ENCODE measurements at places on chromosomes 2 and 18.

- DNase-seq, result no peak
Measured at GRCh38 chr18:76503649-76504386, 8.8 kb upstream of the ZNF516 start.

DNA sequence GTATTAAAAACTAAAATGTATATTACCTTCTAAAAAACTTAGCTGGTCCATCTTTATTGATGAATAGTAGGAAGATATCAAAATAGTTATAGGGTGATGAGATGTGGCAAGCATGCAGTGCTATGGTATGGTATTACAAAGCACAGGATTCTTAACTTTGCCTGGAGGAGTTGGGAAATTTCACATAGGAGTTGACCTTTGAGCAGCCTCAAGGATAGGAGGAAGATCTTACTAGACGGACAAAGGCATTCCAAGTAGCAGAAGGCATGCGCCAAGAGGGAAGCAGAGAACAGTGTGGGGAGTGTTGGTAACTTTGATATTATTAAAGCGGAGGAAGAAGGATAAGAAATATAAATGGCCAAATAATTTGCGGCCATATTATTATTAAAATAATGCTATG is 60.0 kb downstream of the TTC21B start:
- no peak for DNase-seq

DNA sequence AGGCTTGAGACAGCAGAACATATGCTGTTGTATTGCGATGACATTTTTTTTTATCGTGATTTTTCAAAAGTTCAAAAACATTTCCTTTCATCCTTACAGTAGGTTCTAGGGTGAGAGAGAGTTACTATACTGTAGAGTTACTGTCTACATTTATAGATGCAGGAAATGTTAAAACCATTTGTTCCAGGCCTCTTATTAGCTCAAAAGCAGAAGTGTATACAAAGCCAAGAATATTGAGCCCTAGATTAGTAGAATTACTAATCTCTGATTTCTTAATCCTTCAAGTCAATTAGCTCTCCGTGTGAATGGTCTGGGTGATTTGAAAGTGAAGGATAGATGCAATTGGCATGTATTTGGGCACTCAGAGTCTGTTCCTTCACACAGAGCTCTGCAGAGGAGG is 73.1 kb downstream of the MAPRE2 start:
- DNase-seq, result no peak

DNA sequence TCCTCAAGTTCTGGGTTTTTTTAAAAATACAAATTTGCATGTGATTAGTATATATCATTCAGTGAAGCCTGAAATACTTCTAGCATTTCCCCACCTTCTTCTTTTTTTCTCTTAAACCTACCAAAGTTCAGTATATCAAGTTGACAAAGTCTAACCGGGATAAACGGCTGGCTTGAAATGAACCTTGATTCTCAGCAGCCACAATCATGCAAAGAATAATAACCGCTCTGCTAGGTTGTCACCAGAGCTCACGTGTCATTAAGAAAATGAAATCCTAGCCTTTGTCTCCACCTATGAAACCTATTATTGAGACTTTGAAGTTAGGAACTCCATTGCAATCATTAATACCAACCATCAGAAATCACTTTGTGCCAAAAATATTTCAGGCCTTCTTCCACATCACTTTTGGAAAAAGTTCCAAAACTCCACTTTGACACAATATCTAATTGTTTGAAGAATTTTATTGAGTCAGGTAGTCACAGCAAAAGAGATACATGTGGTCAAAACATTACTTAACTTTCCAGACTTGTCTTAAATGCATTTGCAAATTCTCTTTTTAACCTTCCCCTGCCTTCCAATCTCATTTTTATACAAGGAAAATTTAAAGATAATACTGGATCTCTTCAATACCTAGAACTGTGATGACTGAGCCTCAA is 285.6 kb upstream of the ACVR2A start:
- no peak for DNase-seq

DNA sequence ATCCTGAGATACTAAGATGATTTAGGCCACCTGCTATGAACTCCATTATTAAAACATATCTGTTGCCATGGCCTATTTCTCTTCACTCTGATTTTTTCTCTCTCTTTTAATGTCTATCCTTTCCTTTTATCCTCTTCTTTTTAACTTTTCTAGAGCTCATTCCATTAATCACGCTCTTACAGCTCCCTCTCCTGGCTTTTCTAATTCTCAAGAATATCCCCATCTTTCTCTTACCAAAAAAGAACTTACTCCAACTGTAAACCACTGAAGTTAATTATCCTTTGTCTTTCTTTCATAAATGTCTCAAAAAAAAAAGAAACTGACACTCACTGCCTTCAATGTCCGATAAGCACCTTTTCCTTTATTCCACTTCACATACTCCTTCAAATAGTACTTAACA is 7.9 kb downstream of the PPP3R1 start:
- DNase-seq, result no peak

- DNase-seq, result no peak
Measured at GRCh38 chr18:10414293-10414842, 40.1 kb upstream of the APCDD1 start.

DNA sequence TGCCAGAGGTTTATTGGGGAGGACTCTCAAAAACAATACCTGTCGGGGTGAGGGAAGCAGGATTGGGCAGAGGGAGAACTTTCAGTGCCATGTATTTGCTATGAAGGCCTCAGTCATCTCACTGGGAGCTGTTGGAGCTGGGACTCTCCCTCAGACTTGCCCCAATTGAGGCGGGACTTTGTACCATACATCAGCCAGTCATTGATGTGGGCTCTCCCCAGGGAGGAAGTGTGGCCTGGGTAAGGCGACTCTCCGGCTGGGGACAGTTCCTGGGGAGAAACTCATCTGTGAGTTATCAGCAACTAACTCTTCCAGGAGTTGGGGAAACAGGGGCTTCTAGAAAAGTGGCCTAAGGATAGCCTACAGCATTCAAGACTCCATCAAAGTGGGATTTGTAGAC is 66.5 kb downstream of the FTCDNL1 start:
- DNase-seq, result no peak

- DNase-seq, result no peak
Measured at GRCh38 chr2:96683972-96684820, 41.6 kb downstream of the FER1L5 start.

DNA sequence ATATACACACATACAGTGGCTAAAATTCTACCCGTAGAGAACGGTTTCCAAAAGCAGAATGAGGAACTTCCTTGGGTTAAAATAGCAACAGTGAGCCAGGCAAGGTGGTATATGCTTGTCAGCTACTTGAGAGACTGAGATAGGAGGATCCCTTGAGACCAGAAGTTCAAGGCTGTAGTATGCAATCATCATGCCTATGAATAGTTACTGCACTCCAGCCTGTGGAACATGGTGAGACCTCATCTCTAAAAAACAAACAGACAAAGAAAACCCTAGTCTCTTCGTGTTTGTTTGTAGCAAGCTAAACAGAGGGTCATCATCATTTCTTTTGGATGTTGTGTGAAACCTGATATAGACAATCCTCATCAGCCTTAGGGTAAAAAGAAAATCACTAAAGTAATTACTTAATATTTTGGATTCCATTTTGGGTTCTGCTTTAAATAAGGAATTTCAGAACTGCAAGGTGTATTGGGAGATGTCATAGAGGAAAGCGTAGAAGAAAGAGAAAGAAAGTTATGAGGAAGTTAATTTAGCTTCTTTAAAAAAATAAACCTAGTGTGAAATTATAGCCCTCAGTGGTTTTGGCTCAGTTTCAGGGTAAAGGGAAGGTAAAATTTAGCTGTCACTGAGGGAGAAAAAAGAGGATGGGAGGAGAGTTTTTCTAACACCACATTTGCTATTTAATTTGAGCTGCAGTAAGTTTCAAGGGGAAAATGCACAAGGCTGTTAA is 46.5 kb downstream of the PLEK start:
- DNase-seq, result no peak

- no peak for DNase-seq
Measured at GRCh38 chr18:31042406-31043181, at the start of gene DSC3. DSC3 (minus strand) TSS chr18:31042742; CDS start chr18:31042660, 82 bp downstream.

DNA sequence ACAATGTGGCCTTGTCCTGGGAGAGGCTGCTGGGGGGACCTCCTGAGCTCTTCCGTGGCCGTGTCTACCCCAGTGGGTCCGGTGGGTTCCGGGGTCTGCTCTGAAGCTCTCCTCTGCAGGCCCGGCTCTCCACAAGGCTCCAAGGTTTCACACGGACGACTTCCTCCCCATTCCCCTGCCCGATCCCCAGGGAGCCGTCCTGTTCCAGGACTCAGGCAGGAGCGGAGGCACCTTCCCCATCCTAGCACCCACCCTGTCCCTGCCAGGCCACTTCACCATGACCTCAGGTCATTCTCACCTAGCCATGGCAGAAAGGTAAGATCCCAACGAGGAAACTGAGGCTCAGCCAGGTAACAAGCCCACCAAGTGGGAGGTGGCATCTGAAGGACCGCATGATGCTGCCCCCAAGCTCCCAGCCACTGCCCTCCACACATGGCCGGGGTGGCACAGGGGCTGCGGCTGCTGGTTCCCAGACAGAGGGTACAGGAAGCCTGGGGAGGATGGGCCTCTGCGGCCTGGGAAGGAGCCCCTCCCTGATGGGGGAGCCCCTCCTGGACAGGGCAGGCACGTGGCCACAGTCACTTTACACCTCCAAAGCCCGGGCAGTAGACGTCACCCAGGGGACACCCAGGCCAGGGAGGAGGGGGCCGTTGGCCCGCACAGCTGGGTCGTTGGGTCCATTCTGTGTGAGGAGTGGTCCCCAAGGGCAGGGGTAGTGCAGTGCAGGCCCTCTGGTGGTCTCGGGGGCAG is 274.0 kb downstream of the NDUFA10 start:
- DNase-seq, result no peak

GRCh38 chr2:226115102-226115831 is 684.4 kb downstream of the IRS1 start:
- no peak for DNase-seq

DNA sequence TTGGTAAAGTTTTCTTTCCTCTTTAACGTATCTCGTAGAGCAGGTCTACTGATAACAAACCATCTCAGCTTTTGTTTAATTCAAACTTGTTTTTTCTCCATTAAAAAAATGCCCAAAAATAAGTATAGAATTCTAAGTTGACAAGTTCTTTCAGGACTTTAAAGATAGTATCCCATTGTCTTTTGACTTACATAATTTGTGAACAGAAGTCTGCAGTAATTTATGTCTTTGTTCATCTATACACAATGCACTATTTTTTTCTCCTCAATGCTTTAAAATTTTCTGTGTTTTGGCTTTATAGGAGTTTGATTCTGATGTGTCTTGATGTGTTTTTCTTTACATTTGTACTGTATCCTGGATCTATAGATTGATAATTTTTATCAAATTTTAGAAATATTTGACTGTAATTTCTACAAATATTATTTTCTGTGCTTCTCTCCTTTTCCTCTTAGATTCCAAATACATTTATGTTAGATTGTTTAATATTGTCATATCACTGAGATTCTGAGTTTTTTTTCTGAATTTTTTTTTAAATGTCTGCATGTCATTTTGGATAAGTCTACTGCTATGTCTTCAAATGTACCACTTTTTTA is 143.3 kb downstream of the FTCDNL1 start:
- no peak for DNase-seq

DNA sequence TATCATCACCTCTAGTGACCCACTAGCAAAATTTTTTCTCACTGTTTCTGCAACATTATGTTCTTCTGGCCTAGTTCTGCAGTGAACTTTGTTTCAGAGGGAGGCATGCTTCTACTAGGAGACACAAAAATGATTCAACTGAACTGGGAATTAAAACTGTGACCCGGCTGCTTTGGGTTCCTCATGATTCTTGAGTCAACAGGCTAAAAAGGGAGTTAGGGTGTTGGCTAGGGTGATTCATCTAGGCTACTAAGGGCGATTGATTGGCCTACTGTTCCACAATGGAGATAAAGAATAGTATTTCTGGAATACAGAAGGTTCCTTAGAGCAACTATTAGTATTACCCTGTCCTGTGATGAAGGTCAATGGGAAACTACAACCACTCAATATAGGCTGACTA is 179.5 kb downstream of the PPP1R1C start:
- DNase-seq, result no peak

DNA sequence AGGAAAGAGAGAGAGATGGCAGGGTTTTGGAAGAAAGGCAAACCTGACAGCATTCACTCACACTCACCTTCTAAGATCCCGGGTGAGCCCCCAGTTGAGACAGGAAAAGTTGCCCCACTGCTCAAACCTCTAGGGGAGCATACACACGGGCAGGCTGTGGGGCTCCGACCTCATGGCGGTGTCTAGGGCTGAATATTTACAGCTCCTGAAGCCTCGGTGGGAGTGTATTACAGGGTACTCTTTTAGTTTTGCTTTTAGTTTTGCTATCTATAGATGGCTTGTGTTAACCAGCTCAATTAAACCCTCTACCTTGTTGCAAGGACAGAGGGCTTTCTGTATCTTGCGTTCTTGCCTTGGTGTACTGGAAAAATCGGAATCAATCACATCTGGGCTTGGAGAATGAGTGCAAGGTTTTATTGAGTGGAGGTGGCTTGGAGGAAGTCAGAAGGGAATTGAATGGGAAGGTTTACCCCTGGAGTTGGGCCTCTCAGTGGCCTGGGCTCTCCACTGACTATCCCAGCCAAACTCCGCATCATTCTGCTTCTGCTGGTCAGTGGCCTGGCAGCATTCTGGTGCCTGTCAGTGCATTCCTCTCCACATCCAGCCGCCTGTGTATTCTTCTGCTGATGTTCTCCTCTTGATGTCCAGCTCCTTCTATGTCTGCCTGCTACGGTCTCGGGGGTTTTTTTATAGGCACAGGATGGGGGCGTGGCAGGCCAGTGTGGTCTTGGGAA is 10.1 kb upstream of the IFIH1 start:
- no peak for DNase-seq

DNA sequence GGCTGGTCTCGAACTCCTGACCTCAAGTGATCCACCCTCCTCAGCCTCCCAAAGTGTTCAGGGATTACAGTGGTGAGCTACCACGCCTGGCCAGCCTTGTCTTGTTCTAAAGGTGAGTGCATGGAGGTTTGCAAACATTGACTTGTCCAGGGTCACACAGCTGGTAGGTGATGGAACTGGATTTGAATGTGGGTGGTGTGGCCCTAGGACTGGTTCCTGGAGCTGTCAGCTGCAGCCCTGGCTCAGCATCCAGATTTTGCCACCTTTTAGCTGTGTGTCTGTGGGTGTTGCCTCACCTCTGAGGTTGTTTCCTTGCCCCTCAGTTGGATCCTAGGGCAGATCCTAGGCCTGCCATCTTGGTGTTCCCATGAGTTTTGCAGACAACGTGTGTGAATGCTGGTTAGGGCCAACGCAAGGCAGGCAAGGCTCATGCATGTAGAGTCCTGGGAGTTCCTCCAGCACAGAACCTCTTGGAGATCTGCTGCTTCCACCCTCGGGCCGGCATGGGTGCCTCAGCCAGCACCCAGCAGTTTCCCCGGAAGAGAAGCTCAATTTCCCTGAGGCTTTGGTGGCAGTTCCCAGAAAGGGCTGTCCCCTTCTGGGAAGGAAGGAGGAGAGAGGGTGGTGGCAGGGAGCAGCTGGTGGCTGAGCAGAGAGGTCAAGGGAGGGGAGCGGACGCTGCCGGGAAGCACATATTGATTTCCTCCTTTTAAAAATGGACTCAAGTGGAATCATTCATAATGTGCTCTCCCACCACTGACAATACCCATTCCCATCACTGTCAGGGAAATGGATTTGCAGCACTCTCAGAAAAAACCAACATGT is 127.6 kb upstream of the HS6ST1 start:
- no peak for DNase-seq

Measured in CD4-positive, alpha-beta T cell treated with Interleukin-15 for 1 hour (primary cell).